ENCODE measurements at places on chromosomes 3 and 15.

GRCh38 chr15:69841113-69841828 lies 256.4 kb downstream of the TLE3 start:
- no peak for DNase-seq

DNA sequence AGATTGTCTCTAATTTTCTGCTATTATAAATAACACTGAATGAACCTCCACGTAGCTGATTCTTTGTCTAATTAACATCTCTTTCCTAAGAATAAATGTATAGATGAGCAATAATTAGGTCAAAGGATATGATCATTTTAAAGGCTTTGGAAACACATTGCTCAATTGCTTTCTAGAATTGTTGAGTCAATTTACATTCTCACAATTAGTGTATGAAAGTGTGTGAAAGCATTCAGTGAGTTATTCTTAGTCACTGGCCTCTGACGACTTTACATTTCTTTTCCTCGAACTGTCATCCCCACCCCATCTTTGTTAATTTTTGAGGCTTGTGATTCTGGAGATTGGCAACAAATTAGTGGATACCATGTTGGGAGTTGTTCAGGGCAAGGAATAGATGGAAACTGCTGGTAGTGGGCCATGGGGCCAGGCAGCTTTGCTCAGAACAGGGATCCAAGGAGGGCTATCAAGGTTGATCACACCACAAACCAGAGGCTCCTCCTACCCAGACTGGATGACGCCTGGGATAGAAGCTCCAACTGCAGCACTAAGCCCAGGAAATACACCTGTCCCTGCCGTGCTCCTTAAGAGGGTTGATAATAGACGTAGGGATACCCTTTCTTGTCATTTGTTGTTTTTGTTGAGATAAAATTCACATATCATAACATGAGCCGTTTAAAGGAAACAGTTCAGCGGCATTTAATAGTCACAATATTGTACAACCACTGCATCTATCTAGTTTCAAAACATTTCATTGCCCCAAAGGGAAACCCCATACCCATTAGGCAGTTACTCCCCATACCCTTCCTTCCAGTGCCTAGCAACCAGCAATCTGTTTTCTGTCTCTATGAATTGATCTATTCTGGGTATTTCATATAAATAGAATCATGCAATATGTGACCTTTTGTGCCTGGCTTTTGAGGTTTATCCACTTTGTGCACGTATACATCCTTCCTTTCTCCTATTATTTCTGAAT lies 27.9 kb downstream of the EIF1B start:
- no peak for DNase-seq

DNA sequence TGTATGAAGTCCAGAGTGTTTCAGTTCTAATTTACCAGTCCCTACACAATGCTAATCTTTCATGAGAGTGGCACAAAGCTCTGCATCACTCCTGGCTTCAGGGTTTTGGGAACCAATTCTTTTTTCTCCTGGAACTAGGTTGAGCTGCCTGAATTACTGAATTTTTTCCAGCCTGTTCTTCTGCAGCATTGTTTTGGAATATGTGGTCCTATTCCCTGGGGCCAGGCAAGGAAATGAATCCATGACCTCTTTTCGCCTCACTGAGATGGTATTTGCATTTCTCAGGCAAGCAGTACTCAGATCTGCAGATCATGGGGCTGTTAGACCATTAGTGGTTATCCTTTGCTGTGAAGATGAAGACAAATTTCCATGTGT lies 25.6 kb upstream of the GPR171 start:
- no peak for DNase-seq

- no peak for DNase-seq
These were observed 11.4 kb downstream of the MSL2 start for GRCh38 chr3:136184703-136185102.

DNA sequence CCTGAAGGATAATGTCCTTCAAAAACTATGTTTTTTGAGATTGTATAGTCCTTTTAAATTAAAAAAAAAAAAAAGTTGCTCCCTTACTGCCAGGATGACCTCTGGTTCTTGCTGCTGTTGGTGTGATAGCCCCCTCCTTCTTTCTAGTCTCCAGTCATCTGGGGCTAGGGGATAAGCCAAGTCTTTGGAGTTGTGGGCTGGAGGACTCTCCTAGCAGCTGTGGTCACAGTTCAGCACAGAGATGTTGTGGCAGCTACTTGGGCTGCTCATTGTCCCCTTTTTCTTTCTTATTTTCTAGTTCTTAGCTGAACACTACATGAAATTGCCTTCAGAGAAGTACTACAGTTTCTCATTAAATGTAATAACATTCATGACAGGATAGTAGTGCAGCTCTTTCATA lies 39.2 kb upstream of the APH1B start:
- DNase-seq = no peak

DNA sequence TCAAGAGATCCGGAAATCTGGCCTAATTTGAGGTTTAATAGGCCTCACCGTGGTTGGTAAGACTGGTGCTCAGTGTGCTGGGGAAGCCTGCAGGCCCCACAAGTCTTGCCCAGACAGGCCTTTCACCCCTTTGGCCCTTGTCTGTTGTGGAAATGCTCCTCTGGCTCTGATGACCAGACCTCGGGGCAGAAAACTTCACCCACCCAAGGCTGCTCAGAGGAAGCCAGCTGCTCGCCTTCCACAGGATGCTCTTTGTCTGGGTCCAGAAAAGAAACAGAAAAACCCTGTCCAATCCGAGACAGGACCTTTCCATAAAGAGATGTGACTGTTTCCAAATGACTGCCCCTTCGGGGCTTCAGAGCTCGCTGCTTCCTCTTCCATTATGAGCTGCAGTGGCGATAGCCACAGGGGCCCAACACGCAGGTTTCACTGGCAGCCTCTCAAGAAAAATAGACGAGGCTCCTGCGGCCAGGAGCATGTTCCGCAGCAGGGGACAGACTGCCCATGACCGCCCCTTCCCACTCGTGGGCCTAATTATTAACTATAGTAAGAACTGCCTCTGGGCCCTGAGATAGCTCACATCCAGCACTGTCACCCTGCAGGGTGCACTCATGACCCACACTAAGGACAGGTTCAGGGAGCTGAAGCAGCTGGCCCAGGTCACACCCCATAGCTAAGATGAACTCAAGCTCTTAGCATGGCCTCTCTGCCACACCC lies 6.8 kb upstream of the SNX22 start:
- no peak for DNase-seq

GRCh38 chr3:123084192-123084591 lies 17.4 kb downstream of the PDIA5 start:
- DNase-seq = no peak

DNA sequence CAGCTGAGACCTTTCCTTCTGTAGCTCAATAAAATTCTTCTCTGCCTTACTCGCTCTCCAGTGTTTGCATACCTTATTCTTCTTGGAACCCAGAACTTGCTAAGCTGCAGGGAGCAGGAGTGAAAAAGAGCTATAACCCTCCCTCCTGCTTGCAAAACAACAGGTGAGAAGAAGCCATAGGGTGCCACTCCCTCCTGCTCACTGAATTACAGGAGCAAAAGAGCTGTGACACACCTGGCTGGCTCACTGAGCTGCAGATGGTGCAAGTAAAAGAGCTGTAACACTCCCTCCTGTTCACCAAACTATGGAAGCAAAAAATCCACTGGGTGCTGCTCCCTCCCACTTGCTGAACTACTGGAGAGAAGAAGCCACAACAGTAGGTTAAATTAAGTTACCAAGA lies 44.2 kb upstream of the C2CD4B start:
- DNase-seq = no peak

DNA sequence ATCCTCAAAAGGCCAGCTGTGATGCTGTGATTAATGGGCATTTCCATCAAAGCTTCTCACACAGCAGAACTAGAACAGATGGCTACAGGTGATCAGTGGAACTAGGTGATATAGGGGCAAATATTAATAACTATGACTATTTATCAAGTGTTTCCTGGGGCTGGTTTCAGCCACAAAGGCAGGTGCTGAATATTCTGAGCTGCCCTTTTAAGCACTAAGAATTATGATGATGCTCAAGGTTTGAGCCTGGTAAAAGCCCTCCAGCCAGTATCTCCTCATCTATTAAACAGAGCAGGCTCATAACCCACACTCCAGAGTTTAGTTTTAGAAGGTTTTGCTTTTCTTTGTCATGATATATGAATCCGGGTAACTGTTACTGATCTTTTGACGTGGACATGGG lies 129.5 kb upstream of the ACP3 start:
- no peak for DNase-seq

- DNase-seq = no peak
These were observed 490.7 kb downstream of the GBE1 start for GRCh38 chr3:81270603-81271379.

DNA sequence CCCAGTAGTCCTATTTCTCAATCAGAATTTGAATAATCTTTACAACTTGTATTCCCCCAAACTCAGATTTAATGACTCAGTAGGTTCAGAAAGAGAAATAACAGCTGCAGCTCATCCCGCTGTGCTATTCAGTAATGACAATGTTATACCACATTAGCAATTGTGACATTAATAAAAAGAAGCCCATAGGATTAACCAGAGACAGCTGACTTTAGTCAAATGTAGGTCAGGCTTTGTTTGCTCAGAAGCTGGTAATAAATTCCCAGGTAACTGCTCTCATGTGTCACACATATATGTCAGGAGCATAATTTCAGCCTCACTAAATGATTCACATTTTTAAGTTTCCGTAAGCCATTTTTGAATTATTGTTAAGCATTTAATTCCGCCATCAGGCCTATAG lies 222.0 kb upstream of the UBE2E2 start:
- DNase-seq = no peak

GRCh38 chr3:157956850-157957249 lies 149.4 kb downstream of the SHOX2 start:
- no peak for DNase-seq

GRCh38 chr3:135889443-135889842 lies 76.1 kb upstream of the PPP2R3A start:
- no peak for DNase-seq

GRCh38 chr3:31300456-31301443 lies 232.0 kb upstream of the STT3B start:
- DNase-seq = no peak

DNA sequence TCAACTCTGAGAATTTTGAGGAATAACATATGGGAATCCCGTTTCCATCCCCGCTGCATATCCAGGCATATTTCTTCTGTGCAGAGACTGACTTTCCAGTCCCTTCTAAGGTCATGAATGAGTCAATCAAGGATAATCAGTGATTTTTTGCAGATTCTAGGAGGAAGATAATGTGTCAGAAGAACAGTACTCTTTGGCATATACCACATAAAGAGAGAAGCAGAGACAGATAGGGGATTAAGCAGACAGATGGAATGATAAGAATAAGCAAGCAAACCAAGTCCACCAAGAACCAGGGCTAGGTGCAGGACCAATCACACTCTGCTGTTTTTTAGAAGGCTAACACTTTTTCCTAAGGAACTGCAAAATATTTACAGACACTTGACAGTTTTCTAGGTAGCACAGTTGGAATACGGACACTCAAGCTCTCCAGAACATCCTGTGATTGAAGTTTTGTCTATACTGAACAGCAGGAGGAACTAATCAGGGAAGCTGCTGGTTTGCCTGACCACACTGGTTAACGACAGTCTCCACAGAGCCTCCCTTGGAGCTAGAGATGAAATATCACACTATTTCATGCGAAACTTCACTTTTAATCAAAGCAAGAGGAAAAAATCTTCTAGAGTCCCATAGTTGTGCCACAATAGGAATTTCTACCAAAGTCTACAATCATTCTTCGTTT lies 450.0 kb upstream of the KCNMB2 start:
- DNase-seq = no peak

- no peak for DNase-seq
These were observed 6.8 kb upstream of the MOBP start for GRCh38 chr3:39460677-39461076.

DNA sequence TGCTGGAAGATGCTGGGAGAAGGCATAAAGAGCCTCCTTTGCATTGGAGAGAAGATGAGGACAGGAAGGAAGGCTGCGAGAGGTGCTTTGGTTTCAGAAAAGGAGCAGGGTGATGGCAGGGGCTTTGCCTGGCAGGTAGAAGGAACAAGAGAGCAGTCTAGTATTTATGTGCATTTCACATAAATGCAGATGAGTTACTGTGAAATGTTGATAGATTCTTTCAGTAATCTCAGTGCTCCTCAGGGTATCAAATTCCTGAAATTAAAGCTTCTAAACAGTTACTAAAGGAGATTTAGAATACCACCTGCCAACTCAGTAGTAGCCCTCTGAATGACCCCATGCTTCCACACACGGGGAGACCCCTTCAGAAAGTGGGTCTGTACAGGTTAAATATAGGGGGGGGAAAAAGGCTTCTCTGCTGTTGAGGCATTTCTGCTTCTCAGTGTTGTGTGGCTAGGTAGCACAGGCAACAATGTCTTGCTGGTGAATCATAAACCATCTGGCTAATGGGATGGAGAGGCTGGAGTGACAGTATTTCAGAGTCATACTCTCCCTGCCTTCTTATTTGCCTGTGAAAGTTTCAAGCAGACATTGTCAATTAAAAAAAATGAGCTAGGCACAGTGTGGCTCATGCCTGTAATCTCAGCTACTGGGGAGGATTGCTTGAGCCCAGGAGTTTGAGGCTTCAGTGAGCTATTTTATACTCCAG lies 14.3 kb upstream of the FBXL22 start:
- no peak for DNase-seq

DNA sequence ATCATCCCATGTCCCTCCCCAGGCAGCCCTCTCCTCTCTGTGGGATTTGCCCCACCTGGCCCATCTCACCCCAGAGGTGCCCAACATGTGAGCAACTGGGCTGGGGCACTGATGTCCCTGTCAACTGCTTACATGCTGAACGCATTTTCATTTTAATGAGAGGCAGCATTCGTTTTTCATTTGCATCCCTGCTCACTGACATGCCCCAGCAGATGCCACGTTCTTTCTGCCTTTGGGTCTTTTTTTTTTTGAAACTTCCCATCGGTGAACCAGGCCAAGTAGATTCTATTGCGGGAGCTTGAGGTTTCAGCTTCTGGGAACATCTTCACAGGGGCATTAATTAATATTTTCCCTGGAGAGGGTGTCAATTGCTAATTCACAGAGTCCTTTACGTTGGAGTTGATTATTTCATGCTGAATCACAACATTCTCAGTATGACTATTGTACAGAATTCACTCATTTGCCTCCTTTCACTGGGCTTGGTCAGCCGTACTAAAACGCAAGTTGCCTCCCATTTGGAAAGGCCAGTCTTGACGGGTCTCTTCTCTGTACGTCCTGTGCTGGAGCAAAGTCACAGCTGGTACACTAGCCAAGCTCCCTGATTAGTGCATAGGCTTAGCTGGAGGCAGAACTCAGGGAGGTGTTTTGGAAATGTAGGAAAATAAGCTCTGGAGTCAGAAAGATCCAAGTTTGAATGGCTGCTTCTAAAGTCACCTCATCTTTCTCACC lies 69.8 kb downstream of the CHRNA7 start:
- no peak for DNase-seq

GRCh38 chr3:57755741-57756527 lies at the start of gene SLMAP:
Gene SLMAP (plus strand): TSS chr3:57756309. CDS start chr3:57757652, 1,343 bp downstream.
- peak; percentile 96 for DNase-seq
